ENCODE measurements at places on chromosomes 13 and 19. TPM values are rescaled to one million over a fixed set of nuclear protein-coding genes. Genes with fewer than 3 reads are reported as not detected.

The TMEM91 gene
- 4.3 TPM for total RNA-seq

The LSR gene
- 10.2 TPM for total RNA-seq

The LACC1 gene
- 3.1 TPM for total RNA-seq

The ZNF575 gene
- total RNA-seq, result 1.3 TPM

The ZSCAN4 gene
- not detected for total RNA-seq

The SIGLEC7 gene
- not detected for total RNA-seq

The CYP4F12 gene
- 2.4 TPM for total RNA-seq

The CYP2A7 gene
- not detected for total RNA-seq

The CGB2 gene
- not detected for total RNA-seq

The GARIN5B gene
- total RNA-seq, result 0.07 TPM

The CTXN1 gene
- total RNA-seq, result 20.6 TPM

The TEX29 gene
- total RNA-seq, result not detected

The MPND gene
- total RNA-seq, result 10.9 TPM

The ANGPTL8 gene
- not detected for total RNA-seq

Data from A549 treated with Hydrocortisone at 1 μM for 4 hours (cell line).